ENCODE measurements at places on chromosomes 12 and 14.

- no peak for DNase-seq
These were observed 51.5 kb upstream of the DYNC1H1 start for GRCh38 chr14:101912841-101913240.

GRCh38 chr12:112025808-112026375, 12.7 kb downstream of the ERP29 start:
- no peak for DNase-seq

- no peak for DNase-seq
These were observed 9.1 kb upstream of the FBLN5 start for GRCh38 chr14:91956616-91957015.

DNA sequence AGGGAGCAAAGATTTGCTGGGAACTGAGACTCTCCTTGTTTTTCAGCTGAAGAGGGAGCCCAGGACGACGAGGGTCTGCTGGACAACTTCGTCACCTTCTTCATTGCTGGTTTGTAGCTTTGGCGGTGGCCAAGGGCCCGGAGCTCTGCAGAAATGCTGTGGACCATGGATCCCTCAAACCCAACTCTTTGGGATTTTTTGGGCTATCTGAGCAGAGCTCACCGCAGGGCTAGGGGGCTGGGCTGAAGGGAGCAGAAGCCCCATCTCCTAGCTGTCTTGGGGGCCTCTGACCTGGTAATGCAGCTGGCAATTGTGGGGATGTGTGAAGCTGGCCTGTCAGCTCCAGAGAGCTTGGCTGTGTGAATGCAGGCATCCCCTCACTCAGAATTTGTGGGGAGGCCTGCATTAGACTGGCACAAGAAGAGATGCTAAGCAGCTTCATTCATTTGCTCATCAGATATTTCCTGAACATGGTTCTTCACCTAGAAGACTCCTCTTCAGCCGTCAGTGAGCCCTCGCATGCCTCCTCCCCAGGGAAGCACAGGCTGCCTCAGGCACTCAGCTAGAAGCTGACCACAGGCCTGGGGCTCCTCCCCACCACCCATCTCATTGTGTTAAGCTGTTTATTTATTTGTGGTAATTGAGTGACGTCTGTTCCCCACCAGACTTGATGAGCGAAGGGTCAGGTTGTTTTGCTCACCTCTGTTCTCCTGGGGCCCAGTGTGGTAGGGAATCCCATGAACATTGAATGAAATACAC, 32.2 kb downstream of the CYP46A1 start:
- no peak for DNase-seq

DNA sequence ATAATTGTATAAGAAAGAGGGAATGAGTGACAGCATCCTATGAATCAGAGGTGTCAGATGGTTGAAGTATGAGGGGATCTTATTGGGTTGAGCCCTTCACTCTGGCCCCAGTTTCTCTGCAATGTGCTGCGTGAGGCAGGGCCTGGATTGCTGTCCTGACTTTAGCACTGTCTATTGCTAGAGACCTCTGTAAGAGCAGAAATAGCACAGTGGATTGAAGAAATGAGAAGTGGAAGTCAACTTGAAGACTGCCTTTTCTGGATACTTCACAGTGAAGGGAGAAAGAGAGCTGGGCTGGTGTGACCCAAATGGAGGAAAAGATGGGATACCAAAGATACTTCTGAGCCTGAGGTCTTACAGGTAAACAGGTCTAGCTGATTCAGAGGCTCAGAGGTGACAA, 5.8 kb downstream of the ASCL4 start:
- DNase-seq: no peak

- DNase-seq: no peak
These were observed 14.8 kb downstream of the BATF start for GRCh38 chr14:75537071-75537470.

- DNase-seq: peak; percentile 44
These were observed 6.7 kb downstream of the CCDC88C start for GRCh38 chr14:91410771-91411536.

DNA sequence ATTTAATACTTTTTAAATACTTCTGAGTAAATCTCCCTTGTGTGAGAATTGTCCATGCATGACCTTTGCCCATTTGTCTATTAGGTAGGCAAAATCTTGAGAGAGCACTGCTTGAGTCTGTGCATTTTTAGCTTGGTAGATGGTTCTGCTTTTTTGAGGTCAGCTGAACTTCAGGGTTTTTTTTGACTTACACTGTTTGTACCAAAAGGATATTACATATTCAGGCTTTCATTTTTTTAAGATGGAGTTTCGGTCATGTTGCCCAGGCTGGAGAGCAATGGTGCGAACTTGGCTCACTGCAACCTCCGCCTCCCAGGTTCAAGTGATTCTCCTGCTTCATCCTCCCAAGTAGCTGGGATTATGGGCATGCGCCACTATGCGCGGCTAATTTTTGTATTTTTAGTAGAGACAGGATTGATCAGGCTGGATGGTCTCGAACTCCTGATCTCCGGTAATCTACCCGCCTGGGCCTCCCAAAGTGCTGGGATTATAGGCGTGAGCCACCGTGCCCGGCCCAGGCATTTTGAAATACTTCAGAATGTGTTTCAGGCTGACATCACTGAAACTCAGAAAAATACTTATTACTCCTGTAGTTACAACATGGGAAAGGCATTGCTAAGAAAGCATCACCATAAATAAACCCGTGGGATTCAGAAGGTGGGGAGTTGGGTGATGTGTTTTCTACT, 11.1 kb downstream of the RASSF3 start:
- DNase-seq: no peak

- DNase-seq: no peak
These were observed 21.4 kb upstream of the APPL2 start for GRCh38 chr12:105257321-105257728.
